ENCODE measurements at places on chromosomes 3 and 15.
A peak's percentile ranks its signal among the peaks of the same experiment; 100 is the strongest.

DNA sequence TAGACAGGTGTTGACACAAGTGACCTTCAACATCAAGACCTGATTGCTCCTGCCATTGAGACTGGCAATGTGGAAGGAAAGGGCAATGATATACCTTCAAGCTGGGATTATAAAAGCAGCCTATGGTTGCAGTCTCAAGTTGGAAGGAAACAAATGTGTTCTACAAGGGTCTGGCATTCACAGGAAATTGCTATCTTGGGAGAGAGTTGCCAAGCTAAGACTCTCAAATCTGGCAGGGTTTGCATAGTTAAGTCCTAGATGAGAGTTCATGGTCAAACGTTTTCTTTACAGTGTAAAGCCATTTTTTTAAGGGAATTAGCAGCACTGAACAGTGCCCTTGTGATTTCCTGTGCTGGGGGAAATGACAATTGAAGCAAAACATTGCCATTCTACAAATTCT is 546.9 kb upstream of the CFAP20DC start:
- no peak for DNase-seq

DNA sequence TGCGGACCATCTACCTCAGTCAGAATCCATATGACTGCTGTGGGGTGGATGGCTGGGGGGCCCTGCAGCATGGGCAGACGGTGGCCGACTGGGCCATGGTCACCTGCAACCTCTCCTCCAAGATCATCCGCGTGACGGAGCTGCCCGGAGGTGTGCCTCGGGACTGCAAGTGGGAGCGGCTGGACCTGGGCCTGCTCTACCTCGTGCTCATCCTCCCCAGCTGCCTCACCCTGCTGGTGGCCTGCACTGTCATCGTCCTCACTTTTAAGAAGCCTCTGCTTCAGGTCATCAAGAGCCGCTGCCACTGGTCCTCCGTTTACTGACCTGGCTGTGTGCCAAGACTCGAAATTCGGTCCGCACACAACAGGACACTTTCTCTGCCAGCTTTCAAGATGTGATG is 21.9 kb downstream of the NRROS start:
- DNase-seq, result peak; percentile 45

- DNase-seq, result no peak
These were observed 52.3 kb downstream of the CCNL1 start for GRCh38 chr3:157107644-157108133.

DNA sequence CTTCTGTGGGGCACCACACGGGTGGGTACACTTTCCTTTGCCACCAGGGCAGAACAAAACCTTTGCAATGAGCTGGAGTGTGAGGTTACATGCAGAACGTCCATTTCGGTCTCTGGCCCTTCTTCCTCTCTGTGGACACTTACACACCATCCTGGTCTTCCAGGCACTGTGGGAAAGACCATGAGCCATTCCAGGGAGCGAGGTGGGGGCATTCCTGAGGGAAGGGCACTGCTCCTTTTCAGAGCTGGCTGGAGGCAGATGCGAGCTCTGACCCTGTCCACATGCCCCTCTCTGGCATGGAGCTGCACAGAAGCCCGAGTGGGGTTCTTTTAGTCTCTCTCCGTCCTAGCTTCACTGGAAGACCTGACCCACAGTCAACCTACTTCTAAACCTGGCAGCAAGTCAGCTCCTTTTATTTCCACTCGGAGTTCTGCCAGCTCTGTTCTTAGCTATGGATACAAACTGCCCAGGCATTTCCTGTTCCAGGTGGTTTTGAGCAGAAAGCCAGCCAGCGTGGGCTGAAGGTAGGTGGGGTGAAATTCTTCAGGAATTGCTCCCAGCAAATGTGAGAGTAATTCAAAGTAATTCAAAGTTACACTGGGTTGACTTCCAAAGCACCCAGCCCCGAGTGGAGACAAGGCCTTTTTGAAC is 281.4 kb downstream of the ADAMTS17 start:
- DNase-seq, result peak; percentile 47

DNA sequence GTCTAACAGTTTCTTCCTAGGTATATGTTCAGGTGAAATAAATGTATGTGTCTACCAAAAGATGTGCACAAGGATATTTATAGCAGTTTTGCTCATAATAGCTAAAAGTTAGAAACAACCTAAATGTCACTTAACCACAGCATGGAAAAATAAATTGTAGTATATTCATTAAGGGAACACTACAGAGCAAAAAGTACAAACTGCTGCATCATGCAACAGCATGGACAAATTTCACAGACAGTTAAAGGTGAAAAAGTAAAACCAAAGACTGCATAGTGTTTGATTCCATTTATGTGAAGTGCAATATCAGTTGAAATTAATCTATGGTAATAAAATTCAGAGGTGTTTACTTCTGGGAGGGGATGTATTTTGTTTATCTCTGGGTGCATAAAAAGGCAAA is 62.5 kb downstream of the FBXL2 start:
- DNase-seq, result no peak

DNA sequence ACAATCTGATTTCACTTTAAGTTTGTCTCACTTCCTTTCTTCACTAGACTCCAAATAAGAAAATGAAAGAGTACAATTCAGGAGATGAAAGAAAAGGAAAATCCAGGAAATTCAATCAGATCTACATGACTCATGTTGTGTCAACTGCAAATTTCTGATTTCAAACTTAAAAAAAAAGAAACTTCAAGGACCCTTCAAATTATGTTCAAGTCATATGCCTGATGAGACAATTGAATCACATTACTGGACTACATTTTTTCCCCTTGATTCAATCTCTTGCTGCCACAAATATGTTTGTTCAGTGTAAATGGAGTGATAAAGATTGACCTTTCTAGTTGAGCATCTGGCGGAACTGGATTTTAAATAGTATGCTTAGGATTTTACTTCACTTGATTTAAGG is 37.4 kb downstream of the FRMD5 start:
- no peak for DNase-seq

DNA sequence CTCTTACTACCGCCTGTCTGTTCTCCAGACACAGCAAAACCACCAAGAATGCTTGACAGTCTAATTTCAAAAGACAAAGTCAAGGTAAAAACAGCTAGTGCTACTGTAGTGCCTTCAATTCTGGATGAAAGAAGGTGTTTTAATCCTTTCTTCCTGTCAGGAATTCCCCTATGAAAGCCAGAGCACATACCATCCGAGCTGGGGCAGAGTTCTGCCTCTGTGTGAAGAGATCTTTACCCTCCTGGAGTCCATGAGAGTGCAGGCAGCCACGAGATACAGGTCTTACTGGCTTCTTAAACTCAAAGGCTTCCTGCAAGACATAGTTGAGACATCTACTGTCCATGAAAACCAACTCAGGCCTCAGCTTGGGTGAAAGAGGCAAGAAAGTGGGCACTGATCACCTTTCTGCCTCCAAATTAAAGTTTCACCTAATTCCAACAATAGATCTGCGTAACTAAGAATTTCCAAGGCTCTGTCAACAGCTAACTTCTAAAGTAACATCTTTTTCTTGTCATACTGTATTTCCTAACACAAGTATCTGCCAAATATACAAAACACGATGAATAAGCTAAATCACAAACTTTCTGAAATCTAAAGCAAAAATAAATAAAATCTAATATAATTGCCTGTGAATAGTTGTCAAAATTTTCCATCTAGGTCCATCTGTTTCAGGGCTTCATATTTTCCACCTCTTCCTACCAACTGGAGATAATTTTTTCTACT is 7.5 kb downstream of the CDC25A start:
- DNase-seq, result no peak

GRCh38 chr3:3260870-3261269 is 81.4 kb upstream of the CRBN start:
- DNase-seq, result no peak

- DNase-seq, result peak; percentile 52
These were observed 870 bp upstream of the CHAC1 start for GRCh38 chr15:40952301-40952900.

- DNase-seq, result no peak
These were observed 39.8 kb upstream of the CMTM8 start for GRCh38 chr3:32198714-32199113.

- no peak for DNase-seq
These were observed 98.5 kb upstream of the SLC25A36 start for GRCh38 chr3:140842984-140843649.

- no peak for DNase-seq
These were observed 27.1 kb upstream of the MAGEF1 start for GRCh38 chr3:184738982-184739381.

All from iPS-NIHi11 (cell line).